ENCODE measurements at places on chromosomes 13 and 19. TPM values are rescaled to one million over a fixed set of nuclear protein-coding genes. Genes with fewer than 3 reads are reported as not detected.

DNA sequence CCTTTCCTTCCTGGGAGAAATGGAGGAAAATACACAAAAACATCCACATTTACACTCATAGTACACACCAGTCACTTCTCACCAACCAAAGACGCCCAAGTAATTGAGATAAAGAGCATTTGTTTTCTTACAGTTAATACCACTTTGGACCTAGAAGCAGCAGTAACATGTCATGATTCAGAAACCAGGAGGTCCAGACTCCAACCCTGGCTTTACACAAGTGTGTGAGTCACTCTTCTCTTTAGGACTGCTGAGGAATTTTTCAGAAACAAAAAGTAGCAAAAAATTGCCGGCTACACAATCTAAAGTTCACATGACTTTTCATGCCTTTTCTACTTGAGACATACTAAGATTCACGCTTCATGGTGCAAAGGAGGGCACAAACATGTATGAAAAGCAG lies 42.1 kb downstream of the TUBGCP3 start:
- peak overlapping the region; percentile 24 for H3K27ac ChIP-seq
- H3K4me1 ChIP-seq = no peaks in the 10 kb centered on the region
- no peak overlapping the region for H3K4me3 ChIP-seq

DNA sequence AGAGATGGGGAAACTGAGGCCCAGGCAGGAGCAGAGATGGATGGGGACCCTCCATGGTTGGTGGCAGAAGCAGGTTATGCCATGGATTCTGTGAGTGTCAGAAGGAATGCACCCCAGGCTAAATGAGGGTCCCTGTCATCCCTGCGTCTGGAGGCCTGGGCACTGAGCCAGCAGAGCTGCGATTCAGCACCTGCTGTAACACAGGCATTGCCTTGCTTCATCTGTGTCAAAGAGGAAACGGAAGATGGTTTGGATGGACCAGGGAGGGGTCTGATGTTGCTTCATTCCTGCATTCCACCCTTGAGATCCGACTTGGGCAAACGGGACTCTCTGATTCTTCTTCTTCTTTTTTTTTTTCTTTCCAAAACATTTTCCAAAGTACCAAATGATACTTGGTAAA lies 1.2 kb downstream of the C5AR1 start:
- no peak for DNase-seq
- no peaks in the 10 kb centered on the region for H3K4me1 ChIP-seq
- no peak overlapping the region for H3K27ac ChIP-seq
- H3K36me3 ChIP-seq = no peaks in the 10 kb centered on the region

DNA sequence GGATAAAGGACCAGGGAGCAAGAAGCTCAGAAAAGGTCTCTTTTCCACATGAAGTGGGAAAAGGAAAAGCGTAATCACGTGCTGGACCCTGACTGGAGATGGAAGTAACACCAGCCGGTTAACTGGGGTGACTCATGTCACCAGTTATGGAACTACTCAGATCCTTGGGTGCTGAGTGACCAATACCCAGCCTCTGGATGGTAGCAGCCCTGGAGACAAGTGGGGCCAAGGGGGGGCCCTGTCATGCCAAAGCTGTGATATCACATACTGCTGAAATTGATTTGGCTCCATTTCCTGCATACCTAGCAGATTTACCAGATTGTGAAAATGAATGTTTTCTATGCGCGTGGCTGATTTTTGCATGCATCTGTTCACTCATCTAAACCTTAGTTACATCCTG lies 158.9 kb downstream of the ZIC5 start:
- no peaks in the 10 kb centered on the region for H3K27me3 ChIP-seq
- peaks cover 7% of the 10 kb centered on the region for H3K4me1 ChIP-seq
- H3K4me3 ChIP-seq = no peak overlapping the region

GRCh38 chr13:45333977-45334922 lies 6.7 kb downstream of the TPT1 start:
- no peak overlapping the region for H3K4me3 ChIP-seq
- H3K27ac ChIP-seq = peak overlapping the region; percentile 20
- peaks cover 34% of the 10 kb centered on the region for H3K36me3 ChIP-seq
- H3K4me1 ChIP-seq = peaks cover 74% of the 10 kb centered on the region

GRCh38 chr13:39540929-39541605 lies 61.9 kb downstream of the LHFPL6 start:
- H3K27me3 ChIP-seq = no peaks in the 10 kb centered on the region
- H3K4me3 ChIP-seq = no peak overlapping the region
- peaks cover 17% of the 10 kb centered on the region for H3K4me1 ChIP-seq
- no peak for DNase-seq
- H3K36me3 ChIP-seq = no peaks in the 10 kb centered on the region

DNA sequence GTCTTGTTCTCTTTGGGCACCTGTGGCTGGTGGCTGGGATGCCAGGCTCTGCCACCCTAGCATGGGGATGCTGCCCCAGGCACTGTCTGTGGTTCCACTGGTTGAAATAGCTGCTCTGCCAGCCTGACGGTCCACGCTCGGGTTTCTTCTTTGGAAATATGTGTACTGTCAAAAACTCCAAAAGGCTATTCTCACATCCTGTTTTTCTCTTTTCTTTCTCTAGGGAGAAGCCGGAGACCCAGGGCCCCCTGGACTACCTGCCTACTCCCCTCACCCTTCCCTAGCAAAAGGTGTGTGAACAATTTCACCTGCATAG lies 115.0 kb downstream of the RAB20 start:
- no peaks in the 10 kb centered on the region for H3K27me3 ChIP-seq
- peaks cover 13% of the 10 kb centered on the region for H3K4me1 ChIP-seq
- no peak for DNase-seq
- H3K27ac ChIP-seq = peak overlapping the region; percentile 45
- H3K36me3 ChIP-seq = no peaks in the 10 kb centered on the region
- no peak overlapping the region for H3K4me3 ChIP-seq

DNA sequence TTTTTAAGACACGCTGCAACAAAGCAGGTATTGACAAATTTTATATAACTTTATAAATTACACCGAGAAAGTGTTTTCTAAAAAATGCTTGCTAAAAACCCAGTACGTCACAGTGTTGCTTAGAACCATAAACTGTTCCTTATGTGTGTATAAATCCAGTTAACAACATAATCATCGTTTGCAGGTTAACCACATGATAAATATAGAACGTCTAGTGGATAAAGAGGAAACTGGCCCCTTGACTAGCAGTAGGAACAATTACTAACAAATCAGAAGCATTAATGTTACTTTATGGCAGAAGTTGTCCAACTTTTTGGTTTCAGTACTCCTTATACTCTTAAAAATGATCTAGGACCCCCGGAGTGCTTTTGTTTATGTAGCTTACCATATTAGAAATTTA lies 1.2 kb downstream of the BRCA2 start:
- no peak for DNase-seq
- peak overlapping the region; percentile 91 for H3K27ac ChIP-seq
- H3K27me3 ChIP-seq = no peaks in the 10 kb centered on the region
- H3K4me3 ChIP-seq = no peak overlapping the region

- no peak for DNase-seq
- H3K27me3 ChIP-seq = peaks cover 6% of the 10 kb centered on the region
- H3K4me3 ChIP-seq = no peak overlapping the region
- no peak overlapping the region for H3K27ac ChIP-seq
- H3K4me1 ChIP-seq = no peaks in the 10 kb centered on the region
These were observed 18.7 kb upstream of the AMER2 start for GRCh38 chr13:25190771-25191170.

- no peaks in the 10 kb centered on the region for H3K27me3 ChIP-seq
- no peak overlapping the region for H3K4me3 ChIP-seq
- no peaks in the 10 kb centered on the region for H3K36me3 ChIP-seq
- no peaks in the 10 kb centered on the region for H3K4me1 ChIP-seq
- peak overlapping the region; percentile 29 for H3K27ac ChIP-seq
These were observed 29.2 kb upstream of the TSHZ3 start for GRCh38 chr19:31378404-31378803.

DNA sequence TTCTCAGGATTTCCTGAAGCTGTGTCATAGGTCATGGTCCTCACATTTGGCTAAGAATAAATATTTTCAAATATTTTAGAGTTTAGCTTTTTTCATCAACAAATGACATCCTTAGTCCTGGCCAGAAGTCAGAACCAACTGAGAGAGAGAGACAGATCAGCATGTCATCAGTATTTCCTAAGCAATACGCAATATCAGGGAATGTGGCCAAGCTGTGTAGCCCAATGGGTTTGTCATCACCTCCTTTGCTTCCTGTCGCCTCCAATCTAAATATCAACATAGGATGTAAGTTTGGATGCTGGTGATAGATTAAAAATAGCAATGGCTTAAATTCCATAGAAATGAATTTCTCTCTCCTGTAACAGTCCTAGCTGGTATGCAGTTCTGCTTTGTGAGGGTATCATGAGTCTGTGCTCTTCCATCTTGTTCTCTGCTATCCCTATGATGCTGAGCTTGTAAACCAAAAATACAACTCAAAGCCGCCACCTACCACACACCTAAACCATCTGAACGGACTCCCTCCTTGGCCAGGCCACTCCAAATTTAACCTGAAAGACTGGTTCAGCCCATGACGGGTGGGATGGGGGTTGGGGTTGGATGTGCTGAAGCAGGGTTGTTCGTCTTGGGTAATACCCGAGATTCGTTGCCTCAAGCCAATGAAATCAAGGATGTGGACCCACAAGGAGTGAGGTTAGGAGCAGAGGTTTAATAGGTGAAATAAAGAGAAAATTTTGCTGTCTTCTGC lies 10.0 kb upstream of the IGSF23 start:
- no peak overlapping the region for H3K27ac ChIP-seq
- no peak overlapping the region for H3K4me3 ChIP-seq
- no peaks in the 10 kb centered on the region for H3K27me3 ChIP-seq
- no peak for DNase-seq
- H3K4me1 ChIP-seq = peaks cover 7% of the 10 kb centered on the region
- no peaks in the 10 kb centered on the region for H3K36me3 ChIP-seq

Gene ZNF792
- total RNA-seq = 6.4 TPM

Gene ZNF69
- 32.2 TPM for total RNA-seq

Gene RASGRP4
- total RNA-seq = not detected

Gene SUGP2
- 43.0 TPM for total RNA-seq

Gene PRTN3
- total RNA-seq = not detected
